ENCODE measurements at places on chromosomes 6 and 20. TPM values are rescaled to one million over a fixed set of nuclear protein-coding genes. Genes with fewer than 3 reads are reported as not detected.

GRCh38 chr20:63160641-63161175 is 55.2 kb downstream of the YTHDF1 start:
- no peak overlapping the region for H3K4me3 ChIP-seq
- DNase-seq: no peak
- no peak overlapping the region for H3K27ac ChIP-seq
- H3K27me3 ChIP-seq: peaks cover 7% of the 10 kb centered on the region
- no peaks in the 10 kb centered on the region for H3K36me3 ChIP-seq
- H3K4me1 ChIP-seq: no peaks in the 10 kb centered on the region

DNA sequence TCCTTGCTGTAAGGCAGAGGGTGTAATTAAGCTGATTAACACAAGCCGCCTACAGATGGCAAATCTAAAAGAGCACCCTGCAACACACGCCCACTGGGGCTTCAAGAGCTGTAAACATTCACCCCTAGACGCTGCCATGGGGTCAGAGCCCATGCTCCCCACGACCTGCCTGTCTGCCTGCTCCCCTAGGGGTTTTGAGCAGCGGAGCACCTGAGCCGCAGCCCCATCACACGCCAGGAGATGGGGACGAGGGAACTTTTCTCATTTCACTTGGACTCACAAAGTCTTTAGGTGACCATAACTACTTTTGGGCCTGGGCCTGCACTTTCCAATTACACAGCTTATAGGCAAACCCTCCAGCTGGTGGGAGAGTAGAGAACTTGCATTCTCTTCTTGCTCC is 99.0 kb upstream of the SOX4 start:
- no peaks in the 10 kb centered on the region for H3K27me3 ChIP-seq
- no peaks in the 10 kb centered on the region for H3K36me3 ChIP-seq
- no peak overlapping the region for H3K4me3 ChIP-seq
- no peak overlapping the region for H3K27ac ChIP-seq
- DNase-seq: no peak
- H3K4me1 ChIP-seq: no peaks in the 10 kb centered on the region

- H3K36me3 ChIP-seq: no peaks in the 10 kb centered on the region
- DNase-seq: no peak
- peaks cover 15% of the 10 kb centered on the region for H3K4me1 ChIP-seq
- no peak within 1 kb of the TSS for H3K27ac ChIP-seq
- no peaks in the 10 kb centered on the region for H3K27me3 ChIP-seq
These were observed at the start of gene FERMT1 for GRCh38 chr20:6122873-6123648. Gene FERMT1 (minus strand): TSS chr20:6123030. CDS start chr20:6119554, 3,476 bp downstream.

GRCh38 chr20:32155017-32155981 is 45.8 kb downstream of the TM9SF4 start:
- no peaks in the 10 kb centered on the region for H3K27me3 ChIP-seq
- peak; percentile 62 for DNase-seq
- H3K36me3 ChIP-seq: peaks cover 49% of the 10 kb centered on the region
- H3K4me3 ChIP-seq: no peak overlapping the region
- H3K27ac ChIP-seq: peak overlapping the region; percentile 64

- no peaks in the 10 kb centered on the region for H3K36me3 ChIP-seq
- no peak overlapping the region for H3K4me3 ChIP-seq
- H3K27ac ChIP-seq: peak overlapping the region; percentile 7
- H3K4me1 ChIP-seq: peaks cover 32% of the 10 kb centered on the region
These were observed 14.5 kb downstream of the CHMP4B start for GRCh38 chr20:33825340-33826269.

DNA sequence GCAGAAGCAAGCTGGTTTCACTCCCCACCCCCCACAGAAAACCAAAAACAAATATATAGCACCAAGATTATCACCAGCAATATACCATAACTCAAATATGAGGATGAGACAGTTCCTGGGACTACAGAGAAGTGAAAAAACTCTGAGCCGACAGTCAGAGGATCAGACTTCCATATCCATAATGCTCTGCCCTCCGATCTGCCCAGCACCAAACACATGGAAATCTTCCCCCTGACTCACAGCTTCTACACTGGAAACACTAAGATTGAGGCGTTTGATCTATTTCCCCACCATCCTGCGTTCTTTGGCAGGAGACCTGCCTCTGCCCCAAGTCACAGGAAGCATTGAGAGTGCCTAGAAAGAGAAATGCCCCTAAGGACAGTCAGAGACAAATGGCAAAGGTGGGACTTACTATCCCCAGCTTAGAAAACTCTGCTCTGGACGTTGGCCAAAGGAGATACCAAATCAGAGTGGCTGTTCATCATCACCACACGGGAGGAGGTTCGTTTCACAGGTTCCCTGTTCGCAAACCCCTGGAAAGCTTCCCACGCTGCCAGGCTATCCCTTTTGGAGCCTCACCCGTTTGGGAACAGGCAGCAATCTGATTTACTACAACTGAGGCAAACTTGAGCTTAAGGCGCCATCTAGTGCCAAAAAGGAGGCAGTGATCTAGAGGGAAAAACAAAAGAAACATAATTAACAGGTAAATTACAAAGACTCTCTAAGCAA is 48.7 kb upstream of the SRSF6 start:
- H3K27me3 ChIP-seq: no peaks in the 10 kb centered on the region
- no peak for DNase-seq
- no peak overlapping the region for H3K27ac ChIP-seq
- no peak overlapping the region for H3K4me3 ChIP-seq
- no peaks in the 10 kb centered on the region for H3K36me3 ChIP-seq
- H3K4me1 ChIP-seq: no peaks in the 10 kb centered on the region

- peak overlapping the region; percentile 56 for H3K4me3 ChIP-seq
- H3K36me3 ChIP-seq: no peaks in the 10 kb centered on the region
- H3K4me1 ChIP-seq: peaks cover 2% of the 10 kb centered on the region
- no peaks in the 10 kb centered on the region for H3K27me3 ChIP-seq
- DNase-seq: no peak
These were observed 529 bp upstream of the ENPP4 start for GRCh38 chr6:46129291-46129628.

The TFAP2A gene
- total RNA-seq: not detected

The LRRN4 gene
- 0.17 TPM for total RNA-seq

The COL9A3 gene
- total RNA-seq: 0.92 TPM

Measured in liver (tissue), 10 donors.